ENCODE measurements at places on chromosomes 4 and X. TPM values are rescaled to one million over a fixed set of nuclear protein-coding genes. Genes with fewer than 3 reads are reported as not detected.
A peak's percentile ranks its signal among the peaks of the same experiment; 100 is the strongest.

Gene SRPX
- not detected for total RNA-seq

Gene ZFYVE28
- 25.6 TPM for total RNA-seq

Gene CCNI
- total RNA-seq: 164 TPM

DNA sequence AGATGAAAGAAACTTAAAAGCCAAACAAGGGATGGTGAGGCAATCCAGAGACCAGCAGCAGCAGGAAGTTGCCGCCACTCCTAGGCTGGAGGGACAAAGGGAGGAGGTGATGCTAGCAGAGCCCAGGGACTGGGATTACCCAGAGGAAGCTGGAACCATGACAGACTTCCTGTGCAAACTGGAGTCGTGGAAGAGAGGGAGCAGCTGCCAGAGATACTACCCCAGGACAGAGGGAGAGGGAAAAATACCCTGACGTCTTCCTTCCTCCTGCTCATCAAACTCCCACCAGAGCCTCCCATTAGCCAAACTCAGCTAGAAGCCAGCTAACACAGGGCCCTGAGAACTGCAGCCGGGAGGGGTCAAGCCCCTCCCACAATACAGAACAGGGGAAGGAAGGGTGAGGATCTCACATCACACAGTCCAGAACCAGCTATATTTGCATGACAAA lies 101.2 kb upstream of the KLF3 start:
- no peak overlapping the region for H3K4me3 ChIP-seq
- no peaks in the 10 kb centered on the region for H3K36me3 ChIP-seq

DNA sequence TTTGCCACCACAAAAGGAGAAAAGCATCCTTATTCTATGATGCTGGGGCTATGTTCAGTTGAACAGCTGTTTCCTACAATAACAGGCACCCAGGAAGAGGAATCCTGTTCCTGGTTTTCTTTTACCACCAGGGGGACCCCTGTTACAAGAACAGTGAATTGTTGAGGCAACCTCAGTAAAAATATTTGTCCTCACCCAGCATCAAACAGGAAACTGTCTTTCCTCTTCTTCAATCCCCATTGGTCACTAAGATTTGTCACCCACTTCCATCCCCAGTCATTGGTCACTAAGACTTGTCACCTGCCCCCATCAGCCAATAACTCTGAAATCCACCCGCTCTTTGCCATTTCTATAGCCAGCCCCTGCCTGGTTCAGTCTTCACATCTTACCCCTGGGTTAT lies 143.5 kb upstream of the GALNT7 start:
- no peak overlapping the region for H3K4me3 ChIP-seq
- peaks cover 3% of the 10 kb centered on the region for H3K27me3 ChIP-seq
- no peak overlapping the region for H3K27ac ChIP-seq

- no peak for DNase-seq
- no peaks in the 10 kb centered on the region for H3K36me3 ChIP-seq
- H3K4me3 ChIP-seq: no peak overlapping the region
- H3K4me1 ChIP-seq: no peaks in the 10 kb centered on the region
- H3K27me3 ChIP-seq: no peaks in the 10 kb centered on the region
- H3K27ac ChIP-seq: no peak overlapping the region
Observed at GRCh38 chr4:22345678-22346077, 170.2 kb downstream of the ADGRA3 start.

DNA sequence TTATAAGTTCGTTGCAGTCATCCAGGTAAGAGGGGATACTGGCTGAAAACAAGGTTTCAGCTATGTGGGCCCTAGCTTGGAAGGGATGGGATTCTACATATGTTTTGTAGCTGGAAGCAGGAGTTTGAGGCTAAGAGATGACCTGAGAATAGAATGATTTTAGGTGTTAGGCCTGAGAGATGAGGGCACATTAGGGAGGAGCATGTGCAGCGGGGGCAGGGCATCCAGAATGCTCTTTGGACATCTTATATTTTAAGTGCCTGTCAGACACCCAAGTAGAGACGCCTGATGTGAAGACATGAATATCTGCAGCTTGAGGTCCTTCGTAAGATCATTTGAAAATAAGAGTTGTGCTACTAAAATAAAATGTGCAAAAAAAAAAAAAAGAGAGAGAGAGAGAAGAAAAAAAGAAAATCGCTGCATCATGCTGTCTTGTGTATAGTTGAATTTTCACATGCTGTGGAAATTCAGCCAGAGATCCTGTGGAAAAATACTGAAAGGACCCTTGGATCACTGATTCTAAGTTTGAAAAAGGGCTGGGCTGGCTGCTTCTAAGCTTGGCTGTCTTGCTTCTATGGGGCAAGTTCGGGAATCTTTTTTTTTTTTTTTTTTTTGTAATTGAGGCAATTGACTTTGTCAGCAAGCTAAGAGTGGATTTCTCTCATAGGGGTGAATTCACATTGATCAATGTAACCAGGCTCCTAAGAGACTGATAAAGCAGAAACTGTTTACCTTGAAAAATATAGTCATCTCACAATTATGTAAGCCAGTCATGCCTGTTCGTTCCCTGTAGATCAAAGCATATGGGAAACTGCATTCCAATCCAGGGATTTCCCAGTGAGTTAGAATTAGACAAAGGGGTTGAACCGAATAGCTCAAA lies 341.0 kb upstream of the GATB start:
- peak overlapping the region; percentile 6 for H3K4me3 ChIP-seq
- peaks cover 71% of the 10 kb centered on the region for H3K4me1 ChIP-seq
- peak overlapping the region; percentile 93 for H3K27ac ChIP-seq
- no peak for DNase-seq
- H3K27me3 ChIP-seq: no peaks in the 10 kb centered on the region

DNA sequence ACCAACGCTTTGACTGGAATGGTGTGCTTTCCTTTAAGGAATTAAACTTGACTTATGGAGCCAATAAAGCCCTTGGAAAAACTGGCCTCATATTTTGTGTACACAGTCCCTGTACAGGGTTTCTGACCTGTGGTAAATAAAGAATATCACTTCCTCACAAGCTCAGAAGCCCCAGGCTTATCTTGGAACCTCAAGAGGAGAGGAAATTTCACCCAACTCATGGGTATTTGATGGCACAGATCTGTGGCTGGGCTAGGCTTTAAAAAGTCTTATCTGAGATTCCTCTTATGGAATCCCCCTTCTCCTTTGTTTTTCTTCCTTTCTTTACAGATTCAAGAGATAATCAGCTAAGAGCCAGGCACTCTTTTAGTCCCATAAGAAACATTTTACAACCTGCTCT lies 89.3 kb upstream of the USP38 start:
- H3K27ac ChIP-seq: no peak overlapping the region
- H3K4me3 ChIP-seq: no peak overlapping the region
- H3K4me1 ChIP-seq: no peaks in the 10 kb centered on the region
- no peaks in the 10 kb centered on the region for H3K36me3 ChIP-seq
- no peak for DNase-seq
- H3K27me3 ChIP-seq: peaks cover 7% of the 10 kb centered on the region

GRCh38 chr4:150773729-150774449 lies 191.9 kb downstream of the MAB21L2 start:
- H3K27me3 ChIP-seq: no peaks in the 10 kb centered on the region
- H3K36me3 ChIP-seq: peaks cover 4% of the 10 kb centered on the region
- H3K4me3 ChIP-seq: no peak overlapping the region
- DNase-seq: no peak

DNA sequence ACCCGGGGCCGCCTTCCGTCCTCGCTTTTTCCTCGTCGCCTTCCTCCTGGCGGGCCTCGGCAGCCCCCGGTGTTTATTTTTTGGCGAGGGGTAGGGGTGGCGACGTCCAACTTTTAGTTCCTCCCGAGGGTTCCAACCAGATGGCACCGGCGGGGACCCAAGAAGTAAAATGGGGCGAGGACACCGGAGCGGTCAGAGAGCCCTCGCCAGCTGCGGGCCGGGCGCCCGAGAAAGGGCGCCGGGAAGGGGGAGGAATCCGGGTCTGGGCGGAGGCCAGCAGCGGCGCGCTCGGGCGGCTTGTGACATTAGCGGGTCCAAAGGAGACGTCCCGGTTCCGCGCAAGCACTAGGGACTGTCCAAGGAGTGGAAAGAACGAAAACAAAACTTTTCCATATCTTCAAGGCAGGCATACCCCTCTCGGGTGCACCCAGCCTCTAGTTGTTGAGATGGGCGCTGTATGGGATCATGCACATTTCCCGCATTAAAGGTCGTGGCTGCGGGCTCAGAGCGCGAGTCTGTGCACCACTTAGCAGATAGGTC lies 691 bp upstream of the USP46 start:
- no peak for DNase-seq
- no peaks in the 10 kb centered on the region for H3K27me3 ChIP-seq
- H3K4me1 ChIP-seq: peaks cover 21% of the 10 kb centered on the region
- H3K27ac ChIP-seq: peak overlapping the region; percentile 82

- peak overlapping the region; percentile 94 for H3K4me3 ChIP-seq
- H3K27me3 ChIP-seq: peaks cover 19% of the 10 kb centered on the region
- H3K27ac ChIP-seq: peak overlapping the region; percentile 88
- DNase-seq: no peak
- H3K4me1 ChIP-seq: peaks cover 38% of the 10 kb centered on the region
- no peaks in the 10 kb centered on the region for H3K36me3 ChIP-seq
Observed at GRCh38 chrX:40094900-40095582, 2.7 kb downstream of the BCOR start.

GRCh38 chr4:182276210-182277109 lies 33.3 kb downstream of the TENM3 start:
- H3K27ac ChIP-seq: no peak overlapping the region
- no peak overlapping the region for H3K4me3 ChIP-seq
- H3K36me3 ChIP-seq: no peaks in the 10 kb centered on the region
- DNase-seq: no peak
- no peaks in the 10 kb centered on the region for H3K4me1 ChIP-seq

DNA sequence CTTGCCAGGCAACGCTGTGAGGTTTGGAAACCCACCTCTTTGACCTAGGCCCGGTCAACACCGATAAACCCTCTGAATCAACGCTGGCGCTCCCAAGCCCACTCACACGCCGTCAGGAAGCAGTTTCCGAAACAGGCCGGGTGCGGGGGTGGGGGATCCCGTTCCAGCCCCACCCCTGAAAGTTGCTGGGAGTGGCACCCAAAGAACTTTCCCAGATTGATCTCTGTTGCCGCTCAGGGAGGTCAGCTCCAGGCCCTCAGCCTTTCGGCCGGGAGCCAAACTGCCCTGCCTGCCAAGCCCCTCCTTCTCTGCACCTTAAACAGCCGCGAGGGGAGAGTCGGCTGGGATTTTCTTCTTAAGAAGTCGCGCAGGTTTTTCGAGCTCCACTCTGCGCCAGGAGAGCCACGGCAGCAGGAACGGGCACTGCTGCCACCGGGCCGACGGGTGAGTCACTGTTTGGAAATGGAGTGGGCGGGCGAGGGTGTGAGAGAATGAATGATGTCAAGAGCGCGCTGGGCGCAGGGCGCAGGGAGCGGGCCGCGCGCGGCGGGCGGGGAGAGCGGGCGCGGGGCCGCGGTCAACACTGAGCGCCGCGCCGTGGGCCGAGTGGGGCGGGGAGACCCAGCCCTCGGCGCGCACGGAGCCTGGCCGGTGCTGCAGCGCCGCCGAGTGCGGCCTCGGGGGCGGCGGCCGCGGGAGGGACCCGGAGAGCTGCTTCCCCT lies at the start of gene SGMS2:
SGMS2 (plus strand) TSS at position 583 of the 722 bp plus-strand sequence. CDS start 70,622 bp downstream, outside the sequence.
- peaks cover 47% of the 10 kb centered on the region for H3K27me3 ChIP-seq
- peaks cover 5% of the 10 kb centered on the region for H3K4me1 ChIP-seq
- H3K27ac ChIP-seq: no peak within 1 kb of the TSS
- peak within 1 kb of the TSS; percentile 64 for H3K4me3 ChIP-seq

- peaks cover 3% of the 10 kb centered on the region for H3K27me3 ChIP-seq
- peak overlapping the region; percentile 98 for H3K27ac ChIP-seq
- H3K4me1 ChIP-seq: peaks cover 13% of the 10 kb centered on the region
- DNase-seq: no peak
Observed at GRCh38 chrX:136880003-136880451, 498 bp downstream of the RBMX start.

DNA sequence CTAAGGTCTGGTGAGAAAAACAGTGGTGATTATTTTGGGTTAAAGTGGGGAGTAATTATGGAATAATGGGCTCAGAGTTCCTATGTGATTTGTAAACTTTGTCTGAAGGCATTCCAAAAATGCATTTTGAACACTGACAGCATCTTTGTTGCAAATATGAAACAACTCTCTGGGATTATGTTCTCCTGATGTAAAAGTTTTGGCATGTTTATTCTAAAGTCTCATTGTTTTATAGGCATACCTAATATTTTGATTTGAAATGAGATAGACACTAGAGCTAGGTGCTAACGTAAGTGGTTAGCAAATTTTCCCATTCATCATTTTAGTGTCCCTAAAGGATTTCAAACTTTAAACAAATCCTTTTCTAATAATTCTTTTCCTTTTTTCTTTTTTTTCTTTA lies 140.9 kb upstream of the ANXA3 start:
- no peaks in the 10 kb centered on the region for H3K4me1 ChIP-seq
- no peak overlapping the region for H3K4me3 ChIP-seq
- DNase-seq: no peak
- no peak overlapping the region for H3K27ac ChIP-seq

All from natural killer cell treated with Interleukin-12 subunit alpha and Interleukin-12 subunit beta and Interleukin-15 and Interleukin-18, amount 100 ng/mL, for 72 hours (primary cell).